ENCODE measurements at places on chromosomes 4 and X.

DNA sequence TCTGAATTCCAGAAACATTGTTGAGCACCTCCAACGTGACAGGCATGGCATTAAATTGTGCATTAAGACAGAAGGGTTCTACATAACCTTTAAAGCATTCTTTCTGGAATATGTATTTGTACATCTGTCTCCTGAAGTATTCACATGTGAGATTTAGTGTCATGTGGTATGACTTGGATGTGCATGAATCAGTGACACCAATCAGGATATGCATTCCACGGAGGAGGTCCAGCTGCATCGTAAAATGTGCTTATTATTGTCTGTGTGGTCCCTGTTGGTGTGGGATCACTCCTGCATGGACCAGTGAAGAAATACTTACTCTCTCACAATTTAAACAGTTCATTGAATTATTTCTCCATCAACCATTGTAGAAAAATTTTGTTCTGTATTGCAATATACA, 149.0 kb downstream of the MID1 start:
- DNase-seq: no peak

GRCh38 chr4:2172161-2172560, 69.8 kb downstream of the HAUS3 start:
- DNase-seq: no peak

GRCh38 chr4:56465599-56466295, 1.7 kb upstream of the SRP72 start:
- DNase-seq: no peak

GRCh38 chr4:74044677-74045076, 6.2 kb upstream of the CXCL3 start:
- no peak for DNase-seq

DNA sequence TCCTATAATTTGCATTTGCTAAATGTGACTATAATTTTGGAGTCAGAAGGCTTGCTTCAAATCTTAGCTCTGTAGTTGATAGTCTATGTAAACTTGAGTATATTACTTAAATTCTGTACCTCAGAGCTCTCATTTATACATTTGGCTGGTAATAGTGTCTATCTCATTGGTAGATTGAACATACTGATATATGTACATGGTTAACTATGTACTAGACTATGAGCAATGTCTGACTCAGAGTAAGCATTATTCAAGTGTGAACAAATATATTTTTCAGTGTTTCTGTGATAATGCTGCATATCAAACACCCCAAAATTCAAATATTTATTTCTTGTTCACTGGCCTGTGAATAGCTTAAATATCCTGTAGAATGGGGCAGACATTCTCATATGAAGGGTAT, 1568.9 kb upstream of the PABPC4L start:
- no peak for DNase-seq

DNA sequence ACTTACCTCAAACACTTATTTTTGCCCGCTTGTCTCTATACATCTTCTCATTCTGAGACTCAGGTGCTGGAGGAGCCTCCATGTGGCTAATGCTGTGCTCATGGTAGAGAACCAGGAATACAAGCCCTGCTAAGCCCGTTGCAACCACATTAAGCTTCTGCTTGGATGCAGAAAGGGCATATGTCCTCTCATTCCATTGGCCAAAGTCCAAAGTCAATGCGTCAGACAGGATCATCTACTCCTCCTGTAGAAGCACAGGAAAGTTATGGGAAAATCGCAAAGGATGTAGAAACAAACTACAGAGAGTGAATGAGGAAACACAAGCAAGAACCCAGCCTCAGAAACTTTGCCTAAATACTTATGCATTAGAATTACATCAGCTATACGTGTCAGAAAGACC, 124.5 kb upstream of the AGA start:
- no peak for DNase-seq

GRCh38 chr4:183657564-183657963, 1.4 kb downstream of the RWDD4 start:
- no peak for DNase-seq

DNA sequence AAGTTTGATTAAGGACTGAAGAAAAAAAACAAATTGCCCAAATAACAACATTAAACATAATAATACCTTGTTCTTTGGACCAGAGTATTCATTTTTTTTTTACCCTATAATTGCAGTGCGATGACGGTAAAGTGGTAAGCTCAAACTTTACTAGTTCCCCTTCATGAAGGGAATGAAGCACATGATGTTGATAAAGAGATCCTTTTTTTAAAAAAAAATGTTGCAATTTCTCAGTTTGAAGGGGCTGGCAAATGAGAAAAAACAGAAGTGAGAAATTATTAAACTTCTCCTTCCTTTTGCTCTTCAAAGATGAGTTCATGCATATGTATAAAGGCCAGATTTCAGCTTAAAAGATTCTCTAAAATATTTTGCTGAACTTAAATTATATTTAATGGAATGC, 231.7 kb downstream of the C4orf33 start:
- no peak for DNase-seq

- no peak for DNase-seq
These were observed 215.3 kb upstream of the TTC29 start for GRCh38 chr4:147160908-147161513.

DNA sequence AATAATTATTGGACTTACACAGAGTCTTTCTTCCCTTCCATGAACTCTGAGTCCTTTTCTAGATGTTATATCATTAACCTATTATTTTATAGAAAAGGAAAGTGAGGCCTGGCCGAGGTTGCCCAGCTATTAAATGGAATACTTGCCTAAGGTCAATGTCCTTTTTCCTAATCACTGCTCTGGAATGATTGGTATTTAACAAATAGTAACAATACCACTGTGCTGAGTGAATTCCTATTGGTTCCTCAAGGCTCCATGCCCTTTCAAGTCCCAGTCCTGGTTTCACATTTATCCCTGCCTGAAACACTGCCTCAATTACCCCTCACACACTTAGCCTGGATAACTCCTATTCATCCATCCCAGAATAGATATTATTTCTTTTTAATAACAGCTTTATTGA, 6.2 kb downstream of the TCEAL9 start:
- no peak for DNase-seq

DNA sequence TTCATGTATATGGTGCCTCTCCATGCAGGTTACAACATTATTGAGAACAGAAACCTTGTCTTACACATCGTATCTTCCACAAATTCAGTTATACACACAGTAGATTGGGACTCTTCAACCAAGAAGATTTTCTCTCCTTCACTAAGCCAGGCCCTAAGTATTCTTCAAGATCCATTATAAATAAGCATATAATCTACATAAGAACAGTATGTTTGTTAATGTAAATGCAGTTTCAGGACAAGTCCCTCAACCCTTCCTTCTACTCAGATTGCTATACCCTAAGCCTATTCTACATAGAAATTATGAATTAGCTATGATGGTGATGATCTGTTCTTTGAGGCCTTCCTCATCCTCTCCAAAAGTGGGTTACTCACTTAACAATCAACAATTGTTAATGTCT, 41.2 kb downstream of the COL4A6 start:
- DNase-seq: no peak

DNA sequence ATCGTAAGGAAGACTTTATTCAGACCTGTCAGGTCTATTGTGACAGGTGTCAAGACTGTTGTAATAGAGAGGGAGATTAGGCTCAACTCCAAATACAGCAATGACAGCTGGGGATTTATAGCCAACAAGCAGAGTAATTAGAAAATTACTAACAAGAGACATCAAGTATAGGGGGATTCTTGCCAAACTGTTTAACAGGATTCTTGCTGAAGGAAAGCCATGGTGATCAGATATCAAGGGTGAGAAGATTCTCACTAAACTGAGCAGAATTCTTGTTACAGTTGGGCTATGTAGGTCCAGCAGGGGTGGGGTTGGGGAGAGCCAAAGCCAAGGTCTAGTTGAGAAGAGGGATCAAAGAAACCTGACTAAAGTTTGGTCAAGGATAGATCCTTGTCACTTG, 461.0 kb upstream of the GALNT7 start:
- no peak for DNase-seq

DNA sequence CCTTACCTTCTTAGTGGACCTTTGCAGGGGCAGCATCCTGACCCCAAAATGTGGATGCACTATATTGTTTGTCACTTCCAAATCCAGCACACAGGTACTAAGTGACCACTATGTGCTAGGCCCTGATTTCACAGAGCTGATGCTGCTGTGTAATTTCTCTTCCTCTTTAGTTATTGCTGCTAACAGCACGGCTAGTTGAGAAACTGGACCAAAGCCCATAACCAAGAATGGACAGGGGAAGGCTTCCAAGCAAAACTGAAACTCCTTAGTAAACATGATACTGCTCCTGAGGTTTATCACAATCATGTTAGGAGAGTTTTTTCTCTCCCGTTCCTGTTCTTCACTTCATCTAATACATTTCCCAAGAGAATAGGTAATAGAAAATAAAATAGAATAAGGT, 172.9 kb upstream of the TTC29 start:
- no peak for DNase-seq

GRCh38 chrX:25070038-25070437, 54.3 kb upstream of the ARX start:
- DNase-seq: no peak

DNA sequence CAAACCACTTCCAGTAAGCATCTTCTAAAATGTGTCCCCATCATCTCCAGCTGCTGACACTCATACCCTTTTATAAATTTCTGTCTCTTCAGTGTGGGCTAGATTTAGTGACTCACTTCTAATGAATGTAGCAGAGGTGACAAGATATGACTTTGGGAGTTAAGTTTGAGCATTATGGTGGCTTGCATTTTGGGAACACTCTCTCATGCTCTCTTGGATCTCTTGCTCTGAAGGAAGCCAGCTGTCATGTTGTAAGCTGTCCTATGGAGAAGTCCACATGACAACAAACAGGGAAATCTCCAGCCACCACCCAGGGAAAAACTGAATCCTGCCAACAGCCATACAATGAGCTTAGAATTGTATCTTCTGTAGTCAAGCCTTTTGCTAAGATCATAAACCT, 691.3 kb upstream of the PCDH7 start:
- DNase-seq: no peak

- DNase-seq: no peak
These were observed 2.9 kb downstream of the PCDH18 start for GRCh38 chr4:137529432-137529831.

GRCh38 chr4:83454686-83455085, 937 bp downstream of the HELQ start:
- DNase-seq: no peak

- DNase-seq: peak; percentile 48
These were observed 83.1 kb downstream of the RELL1 start for GRCh38 chr4:37603070-37603468.

GRCh38 chr4:143341186-143341755, 4.6 kb downstream of the GAB1 start:
- no peak for DNase-seq

- DNase-seq: no peak
These were observed 2.7 kb upstream of the AVPR2 start for GRCh38 chrX:153901753-153902140.

DNA sequence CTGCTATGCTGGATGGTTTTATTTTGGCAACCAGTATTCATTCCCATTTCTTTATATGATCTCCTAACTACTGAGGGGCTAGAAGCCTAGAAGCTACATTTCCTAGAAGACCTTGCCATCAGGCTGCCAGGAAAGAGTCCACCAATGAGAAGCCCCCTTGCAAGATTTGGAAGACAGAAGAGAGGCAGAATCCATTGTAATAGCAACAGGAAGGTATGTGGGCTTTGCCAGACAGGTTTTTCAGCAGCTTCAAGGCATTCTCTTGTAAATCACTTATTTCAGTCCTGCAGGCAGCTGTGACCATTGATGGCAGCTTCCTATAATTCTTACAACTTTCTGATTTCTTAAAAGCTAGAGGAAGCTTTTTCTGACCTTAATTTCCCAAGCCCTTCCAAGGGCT, 148.3 kb upstream of the NHS start:
- no peak for DNase-seq

DNA sequence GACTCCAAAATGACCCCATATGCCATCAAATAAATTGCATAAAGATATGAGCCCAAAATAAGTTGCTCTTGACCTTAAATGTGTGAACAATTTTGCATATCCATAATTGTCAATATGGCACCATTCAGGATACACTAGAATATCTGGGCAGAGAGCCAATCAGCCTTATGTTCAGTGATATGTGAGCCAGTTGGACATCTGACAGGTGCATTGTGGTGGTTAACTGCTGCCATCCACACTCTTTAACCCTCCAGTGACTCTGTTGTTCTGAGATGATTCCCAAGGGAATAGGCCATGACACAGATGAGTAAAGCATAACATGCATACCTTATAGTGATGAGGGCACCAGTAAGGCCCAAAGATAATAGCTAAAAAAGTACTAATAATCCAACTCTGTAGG, 500.1 kb downstream of the PCDH18 start:
- no peak for DNase-seq

DNA sequence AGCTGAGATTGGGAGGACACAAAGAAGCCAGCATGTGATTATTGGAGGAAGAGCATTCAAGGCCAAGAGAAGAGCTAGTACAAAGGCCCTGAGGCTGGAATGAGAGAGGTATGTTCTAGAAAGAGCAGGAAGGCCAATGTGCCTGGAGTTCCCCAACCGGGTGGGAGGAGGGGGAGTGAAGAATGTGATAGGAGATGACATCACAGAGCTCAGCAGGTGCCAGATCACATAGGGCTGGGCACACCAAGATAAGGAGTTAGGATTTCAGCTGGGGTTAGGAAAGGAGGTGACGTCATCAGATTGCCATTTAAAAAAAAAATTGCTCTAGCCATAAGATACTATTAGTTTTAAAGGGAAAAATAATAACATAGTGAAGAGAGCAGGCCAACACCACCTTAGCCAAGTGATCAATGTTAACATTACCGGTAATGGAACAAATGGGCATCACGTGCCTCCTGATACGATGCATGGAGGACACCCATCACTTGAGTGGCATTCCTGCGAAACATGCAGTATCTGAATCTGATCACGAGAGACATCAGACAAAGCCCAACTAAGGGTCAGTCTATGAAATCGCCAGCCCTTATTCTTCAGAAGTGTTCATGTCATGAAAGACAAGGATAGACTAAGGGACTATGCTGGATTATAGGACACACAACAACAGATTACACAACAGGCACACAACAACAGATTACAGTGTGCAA, 344.3 kb downstream of the BCOR start:
- no peak for DNase-seq

- no peak for DNase-seq
These were observed 483.8 kb downstream of the AFF2 start for GRCh38 chrX:148984238-148984637.

DNA sequence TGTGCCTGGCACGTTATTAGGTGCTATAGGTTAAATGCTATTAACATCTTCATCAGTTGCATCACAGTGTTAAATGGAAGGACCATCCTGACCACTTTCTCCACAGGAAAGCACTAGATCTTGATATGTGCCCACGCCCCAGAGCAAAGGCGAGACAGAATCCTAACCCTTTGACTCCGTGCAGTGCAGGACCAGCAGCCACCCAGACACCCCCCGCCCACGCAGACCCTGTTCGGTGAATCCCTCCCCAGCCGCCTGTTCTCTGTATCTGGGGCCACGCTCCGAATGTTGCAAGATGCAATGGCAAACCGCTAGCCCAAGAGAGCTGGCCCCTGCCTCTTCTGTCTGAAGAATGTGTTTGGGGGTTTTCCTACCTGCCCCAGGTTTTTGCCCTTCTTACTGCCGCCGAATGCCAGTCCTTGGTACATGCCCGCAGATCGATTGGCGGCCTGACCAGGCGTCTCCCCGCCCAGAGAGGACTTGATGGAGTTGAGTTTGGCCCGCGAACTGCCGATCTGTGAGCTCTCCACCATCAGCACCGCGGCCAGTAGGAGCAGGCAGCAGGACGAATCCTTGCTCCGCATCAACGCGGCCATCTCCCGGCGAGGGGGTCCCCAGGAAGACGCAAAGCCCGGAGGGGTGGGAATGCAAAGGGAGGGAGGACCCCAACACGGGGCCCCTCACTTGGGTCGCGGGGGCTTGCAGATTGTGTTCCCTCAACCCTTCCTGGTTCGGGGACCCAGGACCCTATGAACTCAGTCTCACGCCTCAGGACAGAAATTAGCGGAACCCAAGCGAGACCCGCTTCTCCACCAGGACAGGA, 906 bp downstream of the DKK2 start:
- DNase-seq: no peak

Measured in stimulated activated CD4-positive, alpha-beta T cell treated with anti-CD3 and anti-CD28 coated beads, Interleukin-2, amount 100 ng/mL, for 4 hours (primary cell).